Left cardiac atrium (tissue), 4 donors: ENCODE measurements at places on chromosomes 2 and 18.

- no peak for DNase-seq
Measured at GRCh38 chr2:241242306-241242705, 53.8 kb downstream of the ANO7 start.

DNA sequence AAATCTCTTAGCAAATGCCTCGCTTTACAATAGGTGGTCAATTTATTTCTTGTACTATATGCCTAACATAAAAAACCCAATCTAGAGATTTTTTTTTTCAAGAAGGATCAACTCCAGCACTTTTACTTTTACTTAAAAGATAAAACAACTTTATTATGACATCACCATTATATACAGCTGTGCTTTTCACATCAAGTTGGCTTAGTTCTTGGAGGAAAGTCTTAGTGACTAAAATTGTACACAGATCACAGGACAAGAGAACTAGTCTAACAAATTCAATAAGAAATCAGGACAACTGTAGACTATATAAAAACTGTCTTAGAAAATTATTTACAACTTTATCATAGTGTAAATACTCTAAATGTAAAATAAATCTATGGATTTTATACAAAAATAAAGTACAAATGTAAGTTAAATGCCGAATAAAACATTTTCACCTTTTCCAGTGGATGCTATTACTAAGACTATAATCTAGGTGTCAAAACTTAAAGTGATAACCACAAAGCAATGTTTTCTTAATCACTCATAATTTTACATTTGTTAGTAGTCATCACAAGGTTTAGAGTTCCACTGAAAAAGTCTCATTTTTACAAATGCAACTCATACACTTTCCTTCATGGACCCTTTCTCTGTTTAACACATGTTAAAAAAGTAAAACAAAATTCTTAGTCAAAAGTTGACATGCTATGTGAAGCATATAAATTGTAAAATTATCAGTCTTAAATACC, 5.4 kb upstream of the CD302 start:
- no peak for DNase-seq

- no peak for DNase-seq
Measured at GRCh38 chr18:21664069-21664468, 40.5 kb downstream of the ABHD3 start.

GRCh38 chr2:18506883-18507509, 53.5 kb downstream of the RDH14 start:
- DNase-seq, result no peak

- DNase-seq, result peak; percentile 57
Measured at GRCh38 chr2:72147303-72147971, at the start of gene CYP26B1. CYP26B1 (minus strand) TSS chr2:72147862; CDS start chr2:72147834, 28 bp downstream.

GRCh38 chr2:127453392-127454171, 35.4 kb downstream of the PROC start:
- DNase-seq, result no peak

- no peak for DNase-seq
Measured at GRCh38 chr2:10617241-10617640, 72.5 kb downstream of the NOL10 start.

- DNase-seq, result no peak
Measured at GRCh38 chr2:225022188-225022587, 20.1 kb downstream of the DOCK10 start.

DNA sequence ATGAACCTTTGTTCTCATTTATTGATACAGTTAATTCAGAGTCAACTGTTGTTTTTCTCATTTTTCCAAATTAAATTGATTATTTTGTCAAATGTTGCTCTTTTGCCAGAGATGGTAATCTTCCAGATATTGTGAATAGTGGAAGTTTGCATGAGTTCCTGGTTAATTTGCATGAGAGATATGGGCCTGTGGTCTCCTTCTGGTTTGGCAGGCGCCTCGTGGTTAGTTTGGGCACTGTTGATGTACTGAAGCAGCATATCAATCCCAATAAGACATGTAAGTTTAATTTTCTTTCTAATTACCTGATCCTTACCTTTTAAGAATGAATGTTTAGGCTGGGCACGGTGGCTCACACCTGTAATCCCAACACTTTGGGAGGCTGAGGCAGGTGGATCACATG, 7.8 kb downstream of the CYP20A1 start:
- no peak for DNase-seq

- DNase-seq, result no peak
Measured at GRCh38 chr18:57698571-57699276, 77.1 kb upstream of the NARS1 start.

- no peak for DNase-seq
Measured at GRCh38 chr2:230570987-230571386, 141.7 kb upstream of the CAB39 start.

GRCh38 chr2:31274401-31275075, 40.6 kb downstream of the EHD3 start:
- DNase-seq, result no peak

DNA sequence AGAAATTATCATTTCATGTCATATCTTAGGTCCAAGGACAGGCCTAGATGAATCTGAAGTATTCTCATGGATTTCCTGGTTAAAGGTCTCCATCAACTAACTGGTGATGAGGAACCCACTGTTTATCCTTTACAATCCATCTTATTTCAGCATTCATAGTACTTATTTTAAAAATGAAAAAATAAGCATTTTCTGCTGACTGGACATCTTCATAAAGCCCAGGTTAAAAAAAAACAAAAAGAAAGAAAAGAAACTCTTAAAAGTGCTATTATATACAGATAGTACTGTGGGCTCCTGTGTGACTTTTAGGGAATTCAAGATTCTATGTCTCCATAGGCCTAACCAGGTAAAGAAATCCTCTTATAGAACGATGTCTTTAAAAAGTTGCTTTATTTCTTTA, 7.1 kb downstream of the ERBB4 start:
- no peak for DNase-seq

DNA sequence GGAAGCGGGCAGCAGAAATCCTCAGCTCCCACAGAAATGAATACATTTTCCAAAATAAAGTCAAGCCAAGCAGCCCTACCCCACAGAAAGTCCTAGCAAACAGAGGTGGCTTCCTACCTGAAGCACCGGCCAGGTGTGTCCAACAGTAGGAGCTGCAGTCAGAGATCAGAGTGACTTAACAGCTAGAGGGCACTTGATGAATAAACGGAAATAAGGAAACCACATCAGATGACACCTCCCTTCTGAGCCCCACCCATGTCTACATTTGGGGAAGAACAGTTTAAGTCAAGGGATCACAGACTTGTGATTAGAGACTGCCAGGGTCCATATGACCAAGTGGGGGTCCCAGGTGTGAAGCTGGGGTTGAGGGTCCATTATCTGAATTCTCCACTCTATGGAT, at the start of gene CXCR1:
Gene CXCR1 (minus strand): TSS at position 172 of the 400 bp plus-strand sequence. CDS start 1,751 bp downstream, outside the sequence.
- no peak for DNase-seq

DNA sequence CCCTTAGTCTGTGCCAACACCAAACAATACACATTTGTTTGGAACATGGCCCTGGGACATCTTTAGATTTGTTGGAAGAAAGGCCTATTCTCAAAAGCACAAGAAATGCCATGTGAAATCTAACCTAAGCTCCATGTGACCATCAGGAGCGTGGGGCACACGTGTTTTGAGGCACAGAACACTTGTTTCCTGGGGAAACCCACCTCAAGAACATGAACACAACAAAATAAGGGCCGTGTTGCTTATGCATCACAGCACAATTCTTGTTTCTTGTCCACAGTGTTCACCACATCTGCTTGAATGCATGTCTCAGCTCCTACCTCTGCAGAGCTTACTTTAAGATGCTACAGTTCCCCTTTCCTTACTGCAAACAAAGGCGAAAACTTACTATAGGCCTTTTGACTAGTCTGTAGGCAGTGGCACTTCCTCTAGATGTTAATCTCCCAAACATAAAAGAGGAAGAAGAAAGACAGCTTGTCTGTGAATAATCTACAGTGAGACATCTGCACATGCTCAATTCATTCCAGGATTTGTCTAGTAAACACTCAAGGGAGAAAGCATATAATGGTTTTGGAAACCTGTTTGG, 165.0 kb downstream of the ANKRD44 start:
- DNase-seq, result no peak

DNA sequence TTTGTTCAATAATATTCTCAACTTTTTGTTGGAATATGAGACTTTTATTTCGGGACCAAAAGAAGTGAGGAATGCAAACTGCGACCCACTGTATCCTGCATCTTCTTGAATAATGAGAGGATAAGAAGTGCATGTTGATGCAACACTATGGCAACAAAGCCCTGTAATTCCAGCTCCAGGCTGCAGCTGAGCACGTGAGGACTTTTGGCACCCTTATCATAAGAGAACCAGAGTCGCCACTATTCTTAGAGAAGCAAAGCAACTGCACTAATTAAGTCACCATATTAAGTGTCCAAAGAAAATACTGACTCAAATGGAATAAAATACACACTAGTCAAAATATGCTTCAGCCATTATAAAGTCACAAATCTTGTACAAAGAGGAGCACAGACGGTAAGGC, 65.8 kb downstream of the FAM210A start:
- peak; percentile 58 for DNase-seq

GRCh38 chr2:33084433-33084832, 137.7 kb downstream of the LTBP1 start:
- DNase-seq, result no peak

DNA sequence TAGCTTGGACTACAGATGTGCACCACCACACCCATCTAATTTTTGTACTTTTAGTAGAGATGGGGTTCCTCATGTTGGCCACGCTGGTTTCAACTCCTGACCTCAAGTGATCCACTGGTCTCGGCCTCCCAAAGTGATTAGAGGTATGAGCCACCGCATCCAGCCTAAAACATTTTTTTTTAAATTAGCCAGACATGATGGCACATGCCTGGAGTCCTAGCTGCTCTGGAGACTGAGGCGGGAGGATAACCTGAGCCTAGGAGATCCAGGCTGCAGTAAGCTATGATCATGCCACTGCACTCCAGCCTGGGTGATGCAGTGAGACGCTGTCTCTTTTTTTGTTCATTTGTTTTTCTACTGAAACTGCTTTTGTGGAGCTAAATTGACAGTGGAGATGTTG, 64.6 kb upstream of the ATG16L1 start:
- no peak for DNase-seq

DNA sequence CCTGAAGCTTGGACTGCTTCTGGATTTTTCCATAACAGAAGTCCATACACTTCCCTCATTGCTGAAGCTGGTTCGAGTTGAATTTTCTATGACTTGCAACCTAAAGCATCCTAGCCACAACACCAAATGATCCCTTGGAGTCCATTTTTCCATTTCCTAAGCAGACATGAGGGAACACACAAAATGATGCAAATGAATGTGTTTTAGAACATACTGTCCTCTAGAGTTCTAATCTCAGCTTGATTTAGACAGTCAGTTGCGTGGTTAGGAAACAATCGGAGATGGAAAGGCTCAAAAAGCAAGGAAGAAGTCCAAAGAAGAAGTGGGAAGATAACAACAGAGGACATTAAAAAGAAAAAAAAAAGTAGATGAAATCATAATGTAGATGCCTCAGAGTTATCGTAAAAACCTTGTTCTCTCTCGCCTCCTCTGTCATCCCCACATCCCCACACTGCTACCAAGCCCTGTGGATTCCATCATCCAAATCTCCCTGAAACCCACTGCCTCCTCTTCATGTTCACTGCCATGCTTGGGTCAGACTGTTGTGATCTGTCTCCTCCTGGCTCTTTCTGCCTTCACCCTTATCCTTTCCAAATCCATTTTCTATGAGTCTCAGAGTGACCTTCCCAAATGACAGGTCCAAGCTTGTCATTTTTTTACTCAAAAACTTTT, 58.4 kb downstream of the TMEM247 start:
- no peak for DNase-seq

GRCh38 chr2:129428086-129428660, 551.3 kb upstream of the RAB6C start:
- no peak for DNase-seq

DNA sequence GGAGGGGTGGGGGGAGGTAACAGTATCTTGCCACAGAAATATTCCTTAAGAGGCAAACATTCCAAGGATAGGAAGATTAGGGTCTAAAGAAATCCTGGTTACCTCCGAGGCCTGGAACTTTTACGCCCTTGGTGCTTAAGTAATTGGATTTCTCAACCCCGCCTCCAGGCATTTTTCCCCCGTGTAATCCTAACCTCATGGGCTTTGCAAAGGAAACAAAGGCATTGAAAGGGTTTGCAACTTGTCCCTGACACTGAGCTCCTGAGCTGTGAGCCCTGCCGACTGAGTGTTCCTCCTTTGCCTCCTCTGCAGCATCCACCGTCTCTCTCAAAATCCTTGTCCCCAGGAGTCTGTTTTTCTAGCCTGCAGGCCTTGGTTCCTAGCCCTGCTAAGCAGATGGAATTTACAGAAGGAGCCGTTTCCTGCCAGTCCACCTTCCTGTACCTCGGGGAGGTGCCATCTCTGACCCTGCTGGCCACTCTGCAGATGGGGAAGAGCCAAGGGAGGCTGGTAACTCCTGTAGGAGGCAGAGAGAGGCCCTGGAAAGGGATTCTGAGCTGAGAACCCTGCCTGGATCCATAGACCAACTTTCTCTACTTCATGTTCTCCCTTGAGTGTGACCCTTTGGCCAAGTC, 24.2 kb downstream of the TET3 start:
- DNase-seq, result no peak

GRCh38 chr18:79805211-79805887, 7.6 kb downstream of the KCNG2 start:
- DNase-seq, result no peak

GRCh38 chr18:30545393-30545792, 497.1 kb downstream of the DSC3 start:
- no peak for DNase-seq

DNA sequence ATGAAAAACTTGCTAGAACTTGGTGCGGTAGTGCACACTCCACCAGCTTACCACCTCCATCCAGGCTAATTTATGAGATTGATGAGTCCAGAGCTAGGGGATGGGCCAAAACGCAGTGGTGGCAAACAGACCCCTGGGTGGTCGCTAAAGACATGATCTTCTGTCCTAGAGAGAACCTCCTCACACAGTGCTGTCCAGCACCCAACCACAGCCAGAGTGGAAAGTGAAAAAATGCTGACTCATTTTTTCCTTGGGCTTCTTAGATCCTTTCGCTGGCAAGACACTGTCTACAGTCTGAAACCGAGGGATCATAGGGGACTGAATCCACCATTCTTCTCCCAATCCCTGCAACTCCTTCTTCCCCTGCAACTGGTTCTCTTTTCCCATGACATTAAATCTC, 4.1 kb downstream of the ANTXR1 start:
- no peak for DNase-seq

- DNase-seq, result peak; percentile 49
Measured at GRCh38 chr2:111618226-111618977, 265.6 kb downstream of the ANAPC1 start.

GRCh38 chr2:15521641-15522181, 39.4 kb downstream of the NBAS start:
- DNase-seq, result no peak
